ENCODE measurements at places on chromosomes 5 and 9. TPM values are rescaled to one million over a fixed set of nuclear protein-coding genes. Genes with fewer than 3 reads are reported as not detected.

GRCh38 chr9:77175151-77175550, 2.2 kb upstream of the VPS13A start:
- no peaks in the 10 kb centered on the region for H3K27me3 ChIP-seq
- H3K4me1 ChIP-seq = peaks cover 3% of the 10 kb centered on the region
- no peak for DNase-seq
- no peak overlapping the region for H3K27ac ChIP-seq

DNA sequence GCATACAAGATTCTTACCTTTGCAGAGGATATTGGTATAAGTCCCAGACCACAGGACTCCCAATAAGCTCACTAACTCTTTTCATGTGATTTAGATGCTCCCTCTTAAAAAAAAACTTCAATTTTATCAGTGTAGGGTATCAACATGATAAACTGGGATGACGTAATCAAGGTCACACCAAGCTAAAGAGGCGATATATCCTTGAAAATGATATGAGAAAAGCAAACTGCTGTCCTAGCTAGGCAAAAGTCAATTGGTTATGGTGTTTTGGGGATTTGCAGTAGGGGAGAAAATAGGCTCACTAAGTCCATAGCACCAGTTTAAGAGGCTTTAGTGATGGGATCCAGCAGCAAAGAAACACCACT, 354.4 kb downstream of the DIRAS2 start:
- H3K36me3 ChIP-seq = no peaks in the 10 kb centered on the region
- H3K27me3 ChIP-seq = no peaks in the 10 kb centered on the region
- no peak overlapping the region for H3K27ac ChIP-seq
- DNase-seq = no peak
- H3K4me3 ChIP-seq = no peak overlapping the region
- no peaks in the 10 kb centered on the region for H3K4me1 ChIP-seq

GRCh38 chr9:70569070-70569772, 154.8 kb upstream of the KLF9 start:
- H3K27me3 ChIP-seq = no peaks in the 10 kb centered on the region
- no peaks in the 10 kb centered on the region for H3K36me3 ChIP-seq
- no peak overlapping the region for H3K27ac ChIP-seq
- no peak overlapping the region for H3K4me3 ChIP-seq
- no peak for DNase-seq

DNA sequence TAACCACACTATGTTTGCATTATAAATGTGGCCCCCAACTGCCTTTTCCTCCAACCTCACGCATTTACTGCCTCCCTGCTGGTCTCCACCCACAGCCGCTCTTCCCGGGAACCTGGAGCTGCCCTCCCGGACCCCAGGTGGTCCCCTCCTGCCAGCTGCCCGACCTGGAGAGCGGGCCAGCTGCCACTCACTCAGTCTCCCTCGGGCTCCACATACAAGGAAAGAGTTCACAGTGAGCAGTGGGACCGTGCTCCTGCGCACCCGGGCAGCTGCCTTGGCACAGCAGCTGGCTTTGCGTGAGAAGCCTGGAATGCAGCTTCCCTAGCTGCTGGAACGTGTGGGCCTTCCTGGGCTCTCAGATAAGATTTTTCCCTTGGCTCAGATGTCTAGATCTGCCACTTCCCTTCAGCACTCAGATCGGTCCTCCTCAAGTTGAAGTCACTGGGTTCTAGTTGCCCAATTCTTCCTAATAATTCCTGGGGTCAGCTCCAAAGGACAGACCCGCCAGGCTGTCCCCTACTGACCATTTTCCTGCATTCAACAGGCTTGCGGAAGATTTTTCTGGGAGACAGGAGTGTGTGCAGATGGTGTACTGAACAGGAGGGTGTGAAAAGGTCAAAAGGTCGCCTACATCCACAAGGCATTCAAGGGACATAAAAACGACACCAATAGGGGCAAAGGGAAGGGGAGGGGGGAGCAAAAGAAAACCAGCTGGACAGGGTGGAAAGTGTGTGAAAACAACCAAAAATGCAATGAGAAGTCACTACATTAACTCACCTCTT, 69.1 kb downstream of the MYO10 start:
- H3K27me3 ChIP-seq = no peaks in the 10 kb centered on the region
- peaks cover 68% of the 10 kb centered on the region for H3K36me3 ChIP-seq
- peak overlapping the region; percentile 21 for H3K27ac ChIP-seq
- peak; percentile 75 for DNase-seq
- peaks cover 22% of the 10 kb centered on the region for H3K4me1 ChIP-seq
- H3K4me3 ChIP-seq = no peak overlapping the region

Gene OR1Q1
- total RNA-seq = not detected

DNA sequence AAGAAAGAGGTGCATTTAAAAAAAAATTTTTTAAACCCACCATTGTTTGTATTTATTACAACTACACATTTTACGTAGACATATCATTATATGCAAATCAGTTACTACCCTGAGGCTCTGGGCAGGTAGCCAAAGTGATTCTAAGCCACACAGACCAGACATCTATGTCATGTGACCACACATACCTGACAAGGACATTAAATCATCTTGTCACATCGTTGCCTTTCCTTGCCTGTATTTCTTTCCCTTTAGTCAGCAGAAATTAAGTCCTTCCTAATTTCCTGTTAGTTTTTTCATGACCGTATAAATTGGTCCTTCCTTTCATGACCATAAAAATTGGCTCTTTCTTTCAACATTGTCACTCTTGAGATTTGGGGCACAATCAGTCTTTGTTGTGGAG, 134.2 kb upstream of the MARCHF11 start:
- DNase-seq = no peak
- no peaks in the 10 kb centered on the region for H3K27me3 ChIP-seq
- H3K4me3 ChIP-seq = no peak overlapping the region
- H3K27ac ChIP-seq = no peak overlapping the region

GRCh38 chr9:98521141-98521540, 187.6 kb downstream of the GABBR2 start:
- no peaks in the 10 kb centered on the region for H3K36me3 ChIP-seq
- H3K27me3 ChIP-seq = no peaks in the 10 kb centered on the region
- no peak for DNase-seq
- no peaks in the 10 kb centered on the region for H3K4me1 ChIP-seq
- no peak overlapping the region for H3K4me3 ChIP-seq

Gene DOCK8
- total RNA-seq = 34.8 TPM

DNA sequence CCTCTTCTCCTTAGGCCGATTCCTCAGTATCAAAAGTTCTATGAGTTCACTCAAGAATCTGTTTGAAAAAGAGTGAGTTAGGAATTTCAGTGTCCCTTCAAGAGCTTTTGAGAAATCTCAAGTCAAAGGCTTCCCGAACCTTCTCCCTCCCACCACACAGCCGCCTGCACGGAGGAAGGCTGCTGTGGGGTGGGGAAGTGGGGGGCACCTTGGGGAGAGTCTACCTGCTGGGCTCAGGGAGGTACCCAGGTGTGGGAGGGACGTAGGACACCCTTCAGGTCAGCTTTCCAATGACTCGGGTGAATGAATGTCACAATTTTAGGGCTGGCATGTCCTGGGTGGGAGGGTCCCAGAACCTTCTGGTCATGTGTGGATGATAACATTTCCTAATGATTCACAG, 17.5 kb downstream of the CXCL14 start:
- no peak overlapping the region for H3K4me3 ChIP-seq
- H3K27ac ChIP-seq = no peak overlapping the region
- no peaks in the 10 kb centered on the region for H3K36me3 ChIP-seq
- H3K27me3 ChIP-seq = peaks cover 9% of the 10 kb centered on the region
- H3K4me1 ChIP-seq = no peaks in the 10 kb centered on the region

DNA sequence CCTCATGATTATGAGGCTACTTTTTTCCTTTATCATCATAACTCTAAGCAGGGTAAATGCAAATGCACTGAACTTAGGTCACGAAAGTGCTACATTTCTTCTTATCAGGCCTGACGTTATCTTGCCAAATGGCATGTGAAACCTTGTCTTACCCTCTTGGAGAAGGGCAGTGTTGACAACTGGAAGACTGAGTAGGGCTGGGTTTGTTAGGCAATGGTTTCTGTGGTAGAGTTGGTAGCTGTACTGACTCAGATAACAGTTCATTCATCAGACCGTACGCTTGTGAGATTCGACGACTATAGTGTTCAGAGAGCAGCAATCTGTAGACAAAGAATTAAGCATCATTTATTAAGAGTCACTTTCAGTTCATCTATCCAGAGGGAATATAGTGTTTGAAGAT, 127.7 kb downstream of the CPLANE1 start:
- no peaks in the 10 kb centered on the region for H3K4me1 ChIP-seq
- H3K27me3 ChIP-seq = no peaks in the 10 kb centered on the region
- DNase-seq = no peak
- H3K27ac ChIP-seq = no peak overlapping the region
- peaks cover 69% of the 10 kb centered on the region for H3K36me3 ChIP-seq
- H3K4me3 ChIP-seq = no peak overlapping the region

Gene OBP2B
- total RNA-seq = not detected

GRCh38 chr9:121483049-121483448, 16.6 kb downstream of the GGTA1 start:
- no peak overlapping the region for H3K4me3 ChIP-seq
- no peaks in the 10 kb centered on the region for H3K36me3 ChIP-seq
- peak; percentile 83 for DNase-seq
- peaks cover 26% of the 10 kb centered on the region for H3K27me3 ChIP-seq
- peaks cover 6% of the 10 kb centered on the region for H3K4me1 ChIP-seq
- no peak overlapping the region for H3K27ac ChIP-seq

DNA sequence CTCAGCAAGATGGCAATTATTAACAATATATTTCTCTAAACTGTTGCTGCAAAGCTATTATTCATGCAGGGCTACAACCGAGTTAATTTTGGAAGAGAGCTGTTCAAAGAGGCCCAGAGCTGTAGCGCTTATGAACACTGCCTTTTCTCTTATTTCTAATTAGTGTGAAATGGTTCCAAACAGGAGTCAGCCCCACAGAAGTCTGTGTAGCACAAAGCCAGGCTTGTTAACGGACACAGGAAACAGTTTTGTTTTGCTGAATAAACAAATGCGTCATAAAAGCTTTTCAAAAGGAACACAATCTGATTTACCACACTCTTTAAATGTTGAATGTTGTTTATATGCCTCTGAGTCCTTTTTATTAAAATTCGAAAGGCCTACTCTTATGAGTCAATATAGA, 396.5 kb downstream of the ANXA1 start:
- DNase-seq = no peak
- H3K4me3 ChIP-seq = no peak overlapping the region
- no peaks in the 10 kb centered on the region for H3K36me3 ChIP-seq
- H3K27ac ChIP-seq = peak overlapping the region; percentile 18

Gene PCDH12
- not detected for total RNA-seq

GRCh38 chr5:151574444-151574996, 16.6 kb downstream of the FAT2 start:
- no peak overlapping the region for H3K27ac ChIP-seq
- H3K36me3 ChIP-seq = no peaks in the 10 kb centered on the region
- no peaks in the 10 kb centered on the region for H3K4me1 ChIP-seq
- DNase-seq = no peak

DNA sequence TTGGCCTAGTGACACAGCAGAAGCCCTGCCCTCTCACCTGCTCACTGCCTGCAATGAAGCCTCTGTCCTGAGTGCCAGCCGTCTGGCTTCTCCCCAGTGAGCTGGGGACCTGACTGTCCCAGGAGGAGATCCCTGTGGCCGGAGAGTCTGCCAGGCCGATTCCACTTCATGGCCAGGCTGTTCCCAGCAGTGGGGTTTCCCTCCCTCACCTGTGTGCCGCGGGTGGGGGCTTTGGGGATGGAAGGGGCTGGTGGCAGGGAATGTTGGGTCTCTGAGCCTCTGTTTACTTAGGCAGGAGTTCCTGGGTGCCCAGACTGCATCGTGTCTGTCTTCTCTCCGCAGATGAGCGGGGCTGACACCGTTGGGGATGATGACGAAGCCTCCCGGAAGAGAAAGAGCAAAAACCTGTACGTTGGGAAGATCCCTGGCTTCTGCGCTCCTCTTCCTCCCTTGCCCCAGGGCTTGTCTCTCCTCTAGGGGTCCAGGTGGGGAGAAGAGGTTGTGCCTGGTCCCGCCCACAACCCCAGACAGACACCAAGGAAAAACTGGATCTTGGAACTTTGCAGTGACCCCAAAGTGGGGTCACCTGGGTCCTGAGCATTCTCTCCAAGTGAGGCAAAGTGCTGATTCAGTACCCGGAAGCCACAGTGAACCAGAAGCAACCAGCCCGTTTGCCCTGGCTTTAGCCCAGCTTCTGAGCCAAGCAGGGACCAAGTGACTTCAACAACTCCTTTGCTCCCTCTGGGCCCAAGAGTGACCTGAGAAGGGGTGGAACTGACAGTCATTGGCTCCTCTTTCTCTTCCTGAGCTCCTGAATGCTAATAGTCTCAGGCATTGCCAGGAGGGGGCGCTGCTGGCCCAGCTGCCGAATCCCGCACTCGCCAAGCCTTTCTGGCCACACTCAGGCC, 127.7 kb downstream of the RGS3 start:
- no peak overlapping the region for H3K27ac ChIP-seq
- H3K4me1 ChIP-seq = peaks cover 13% of the 10 kb centered on the region
- H3K4me3 ChIP-seq = no peak overlapping the region

- no peaks in the 10 kb centered on the region for H3K36me3 ChIP-seq
- no peak overlapping the region for H3K27ac ChIP-seq
- peaks cover 8% of the 10 kb centered on the region for H3K4me1 ChIP-seq
- H3K4me3 ChIP-seq = no peak overlapping the region
- H3K27me3 ChIP-seq = no peaks in the 10 kb centered on the region
- no peak for DNase-seq
These were observed 142.1 kb upstream of the ADAMTSL1 start for GRCh38 chr9:18331808-18332209.

GRCh38 chr9:78207319-78207718, 28.6 kb upstream of the CEP78 start:
- H3K4me1 ChIP-seq = no peaks in the 10 kb centered on the region
- H3K27me3 ChIP-seq = no peaks in the 10 kb centered on the region
- no peak overlapping the region for H3K4me3 ChIP-seq
- no peak for DNase-seq

- H3K27ac ChIP-seq = no peak overlapping the region
- no peaks in the 10 kb centered on the region for H3K36me3 ChIP-seq
- no peaks in the 10 kb centered on the region for H3K27me3 ChIP-seq
- H3K4me3 ChIP-seq = no peak overlapping the region
- H3K4me1 ChIP-seq = no peaks in the 10 kb centered on the region
These were observed 159.1 kb downstream of the CSNK1G3 start for GRCh38 chr5:123671042-123671441.

DNA sequence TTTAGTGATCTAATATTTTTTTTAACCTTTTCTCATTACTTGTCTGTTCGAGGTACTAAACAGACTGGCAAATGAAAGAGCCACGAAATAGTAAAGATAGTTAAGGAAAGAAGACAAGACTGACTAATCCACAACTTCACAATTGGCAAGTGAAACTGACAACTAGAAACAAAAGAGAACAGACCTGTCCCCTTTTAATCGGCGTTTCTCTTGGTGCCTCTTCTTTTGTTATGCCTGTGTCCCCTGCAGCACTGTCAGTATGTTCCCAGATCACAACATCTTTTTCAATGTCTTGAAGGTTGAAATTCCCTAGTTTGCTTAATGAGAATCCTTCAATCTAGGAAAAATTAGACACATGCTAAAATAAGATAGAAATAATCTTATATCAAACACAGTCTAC, 26.1 kb downstream of the TUT7 start:
- H3K4me3 ChIP-seq = no peak overlapping the region
- H3K4me1 ChIP-seq = no peaks in the 10 kb centered on the region
- DNase-seq = peak; percentile 44
- no peak overlapping the region for H3K27ac ChIP-seq
- peaks cover 73% of the 10 kb centered on the region for H3K36me3 ChIP-seq
- no peaks in the 10 kb centered on the region for H3K27me3 ChIP-seq

All from endodermal cell (in vitro differentiated cells).